ENCODE measurements at places on chromosomes 7 and 10. TPM values are rescaled to one million over a fixed set of nuclear protein-coding genes. Genes with fewer than 3 reads are reported as not detected.

ANXA8 gene
- not detected for total RNA-seq

PAX2 gene
- total RNA-seq: not detected

NPC1L1 gene
- 0.04 TPM for total RNA-seq

PNLIPRP3 gene
- total RNA-seq: not detected

- H3K27me3 ChIP-seq: peaks cover 6% of the 10 kb centered on the region
- H3K4me1 ChIP-seq: peaks cover 7% of the 10 kb centered on the region
- no peak overlapping the region for H3K4me3 ChIP-seq
- no peak for DNase-seq
- no peaks in the 10 kb centered on the region for H3K36me3 ChIP-seq
Observed at GRCh38 chr10:66931340-66931948, 5.6 kb downstream of the LRRTM3 start.

DNA sequence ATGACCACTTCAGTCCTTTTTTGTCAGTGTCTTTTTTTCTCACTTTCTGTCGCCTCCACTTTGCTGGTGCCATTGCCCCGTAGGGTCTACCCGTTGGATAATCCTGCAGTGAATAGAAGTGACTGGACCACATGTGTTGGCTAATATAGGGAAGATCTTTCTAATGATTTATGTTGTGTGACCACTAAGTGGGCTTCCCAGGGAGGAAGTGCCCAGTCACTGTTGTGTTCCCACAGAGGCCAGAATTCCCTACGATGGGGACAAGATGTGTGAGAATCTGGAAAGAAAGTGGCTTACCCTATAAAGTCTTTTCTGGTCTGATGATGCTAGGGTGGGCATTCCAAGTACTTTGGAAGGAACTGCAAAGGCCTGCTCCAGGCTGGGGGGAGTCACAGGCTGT, 28.4 kb upstream of the SMC3 start:
- no peak overlapping the region for H3K27ac ChIP-seq
- no peak for DNase-seq
- H3K36me3 ChIP-seq: no peaks in the 10 kb centered on the region
- H3K27me3 ChIP-seq: no peaks in the 10 kb centered on the region

GRCh38 chr7:12287901-12288300, 76.8 kb downstream of the TMEM106B start:
- no peak for DNase-seq
- no peak overlapping the region for H3K27ac ChIP-seq
- no peaks in the 10 kb centered on the region for H3K4me1 ChIP-seq
- H3K36me3 ChIP-seq: no peaks in the 10 kb centered on the region

DNA sequence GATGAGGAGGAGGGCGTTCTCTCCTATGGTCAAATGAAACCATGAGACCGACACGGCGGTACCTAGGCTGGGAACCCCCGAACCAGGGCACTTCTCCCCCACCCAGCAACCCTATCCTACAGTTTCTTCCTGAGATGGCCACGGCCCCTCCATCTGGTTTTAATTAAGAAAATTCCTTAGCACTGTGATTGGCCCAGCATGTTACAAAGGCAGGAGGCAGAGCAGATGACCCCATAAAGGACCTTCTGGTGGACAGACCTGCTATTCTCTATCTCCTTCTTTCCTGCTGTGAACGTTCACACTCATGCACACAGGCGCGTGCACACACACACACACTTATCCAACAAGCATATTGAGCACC, 129.4 kb downstream of the RGS10 start:
- peak overlapping the region; percentile 52 for H3K27ac ChIP-seq
- no peak for DNase-seq
- no peak overlapping the region for H3K4me3 ChIP-seq
- no peaks in the 10 kb centered on the region for H3K36me3 ChIP-seq

- H3K27ac ChIP-seq: peak within 1 kb of the TSS; percentile 60
- peak within 1 kb of the TSS; percentile 75 for H3K4me3 ChIP-seq
Observed at GRCh38 chr10:44385026-44385695, at the start of gene CXCL12. Gene CXCL12, minus strand, starts transcription at chr10:44385097. Its CDS starts 92 bp downstream, at chr10:44385005.

DNA sequence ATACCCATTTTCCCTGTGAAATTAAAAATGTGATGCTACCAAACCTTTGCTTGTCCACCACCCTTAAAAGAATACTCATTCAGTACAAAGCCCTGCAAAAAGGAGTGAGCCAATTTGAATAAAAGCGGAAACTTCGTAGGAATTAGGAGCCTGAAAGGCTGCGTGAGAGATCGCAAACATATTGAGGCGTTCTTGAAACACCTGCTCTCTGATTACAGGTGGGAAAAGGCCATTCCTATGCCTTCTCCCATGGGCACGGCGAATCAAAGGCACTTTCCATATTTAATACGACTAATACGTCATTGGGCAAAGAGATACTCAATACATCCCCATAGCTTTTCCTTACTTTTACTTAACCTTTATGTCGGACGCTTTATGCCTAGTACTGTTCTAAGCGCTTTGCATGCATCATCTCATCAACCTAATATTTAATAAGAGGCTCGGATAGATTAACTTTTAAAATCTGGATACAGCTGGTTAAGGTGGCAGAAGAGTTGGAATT, 30.9 kb upstream of the KMT2E start:
- no peaks in the 10 kb centered on the region for H3K27me3 ChIP-seq
- peak overlapping the region; percentile 68 for H3K4me3 ChIP-seq
- no peak for DNase-seq
- H3K27ac ChIP-seq: no peak overlapping the region
- no peaks in the 10 kb centered on the region for H3K36me3 ChIP-seq

- DNase-seq: no peak
- H3K36me3 ChIP-seq: no peaks in the 10 kb centered on the region
- no peaks in the 10 kb centered on the region for H3K4me1 ChIP-seq
- H3K27me3 ChIP-seq: no peaks in the 10 kb centered on the region
- H3K27ac ChIP-seq: no peak overlapping the region
- H3K4me3 ChIP-seq: no peak overlapping the region
Observed at GRCh38 chr10:14773551-14774213, 1.0 kb downstream of the FAM107B start.

DNA sequence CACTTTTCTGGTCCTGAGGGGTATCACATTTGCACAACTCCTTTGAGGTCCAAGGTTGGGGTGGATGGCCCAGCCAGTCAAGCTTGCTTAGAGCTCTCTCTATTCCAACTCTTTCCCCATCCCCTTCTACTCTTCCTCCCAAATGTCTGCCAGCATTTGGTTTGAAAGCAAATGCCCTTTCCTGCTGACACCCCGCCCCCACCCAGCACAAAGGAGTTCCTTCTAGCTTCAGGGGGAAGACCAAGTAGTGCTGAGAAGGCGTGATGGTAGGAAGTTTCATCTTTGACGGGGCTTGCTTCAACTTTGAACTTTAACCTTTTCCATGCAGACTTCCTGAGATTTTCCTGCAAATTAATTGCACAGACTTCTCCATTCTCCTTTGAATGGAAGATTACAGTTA, 137.5 kb upstream of the TCF7L2 start:
- H3K27me3 ChIP-seq: no peaks in the 10 kb centered on the region
- no peaks in the 10 kb centered on the region for H3K4me1 ChIP-seq
- no peak overlapping the region for H3K27ac ChIP-seq
- no peaks in the 10 kb centered on the region for H3K36me3 ChIP-seq
- H3K4me3 ChIP-seq: no peak overlapping the region
- no peak for DNase-seq

- DNase-seq: no peak
- no peak overlapping the region for H3K4me3 ChIP-seq
- no peaks in the 10 kb centered on the region for H3K36me3 ChIP-seq
- no peaks in the 10 kb centered on the region for H3K27me3 ChIP-seq
Observed at GRCh38 chr10:92826504-92826903, 21.8 kb upstream of the EXOC6 start.

- no peak for DNase-seq
- no peak overlapping the region for H3K27ac ChIP-seq
- H3K4me3 ChIP-seq: no peak overlapping the region
- H3K36me3 ChIP-seq: no peaks in the 10 kb centered on the region
- no peaks in the 10 kb centered on the region for H3K4me1 ChIP-seq
- H3K27me3 ChIP-seq: no peaks in the 10 kb centered on the region
Observed at GRCh38 chr10:21080261-21080660, 183.2 kb upstream of the NEBL start.

GRCh38 chr7:99248391-99249095, 24.1 kb upstream of the MYH16 start:
- DNase-seq: no peak
- no peaks in the 10 kb centered on the region for H3K27me3 ChIP-seq
- H3K4me3 ChIP-seq: no peak overlapping the region
- no peak overlapping the region for H3K27ac ChIP-seq
- H3K4me1 ChIP-seq: no peaks in the 10 kb centered on the region

DNA sequence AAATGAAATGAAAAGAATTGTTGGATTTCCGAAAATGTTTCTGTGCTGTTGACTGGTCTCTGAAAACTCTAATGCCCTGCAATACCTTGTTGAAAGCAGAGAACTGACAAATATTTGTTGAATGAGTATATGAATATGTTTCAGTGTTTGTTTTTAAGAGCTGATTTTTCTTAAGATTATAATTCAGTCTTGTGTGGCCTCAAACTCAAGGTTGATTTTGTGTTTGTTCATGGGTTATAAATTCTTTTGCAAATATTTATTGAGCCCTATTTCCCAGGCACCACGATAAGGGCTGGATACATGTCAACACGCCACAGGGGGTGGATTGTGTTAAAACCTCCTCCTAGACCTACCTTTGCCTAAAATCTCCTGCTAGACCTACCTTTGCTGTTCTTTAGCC, 203.9 kb upstream of the PLPP4 start:
- DNase-seq: no peak
- H3K36me3 ChIP-seq: no peaks in the 10 kb centered on the region
- no peaks in the 10 kb centered on the region for H3K27me3 ChIP-seq
- H3K4me3 ChIP-seq: no peak overlapping the region
- H3K4me1 ChIP-seq: no peaks in the 10 kb centered on the region

- peaks cover 17% of the 10 kb centered on the region for H3K4me1 ChIP-seq
- H3K36me3 ChIP-seq: no peaks in the 10 kb centered on the region
- H3K4me3 ChIP-seq: no peak overlapping the region
Observed at GRCh38 chr7:55326081-55326835, 38.9 kb upstream of the LANCL2 start.

DNA sequence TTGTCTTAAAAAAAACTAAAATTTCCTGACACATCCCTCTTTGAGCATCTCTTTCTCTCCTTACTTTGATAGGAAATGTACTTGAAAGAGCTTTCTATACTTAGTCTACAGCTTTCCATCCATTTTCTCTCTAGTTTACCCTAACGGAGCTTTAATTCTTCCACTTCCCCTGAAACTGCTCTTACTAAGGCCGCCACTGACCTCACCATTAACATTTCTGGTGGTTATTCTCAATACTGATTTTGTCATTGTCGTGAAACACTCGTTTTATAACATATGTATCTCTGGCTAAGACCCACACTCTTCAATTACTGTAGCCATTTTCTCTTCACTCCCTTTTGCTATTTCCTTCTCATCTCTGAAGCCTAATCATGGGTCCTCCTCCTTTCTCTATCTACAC, 262.0 kb upstream of the FERD3L start:
- no peak for DNase-seq
- H3K27ac ChIP-seq: no peak overlapping the region
- no peaks in the 10 kb centered on the region for H3K4me1 ChIP-seq
- no peaks in the 10 kb centered on the region for H3K27me3 ChIP-seq

- H3K27me3 ChIP-seq: no peaks in the 10 kb centered on the region
- H3K27ac ChIP-seq: no peak overlapping the region
- H3K4me3 ChIP-seq: no peak overlapping the region
- H3K36me3 ChIP-seq: no peaks in the 10 kb centered on the region
- DNase-seq: no peak
Observed at GRCh38 chr7:12031186-12031585, 179.9 kb upstream of the TMEM106B start.

DNA sequence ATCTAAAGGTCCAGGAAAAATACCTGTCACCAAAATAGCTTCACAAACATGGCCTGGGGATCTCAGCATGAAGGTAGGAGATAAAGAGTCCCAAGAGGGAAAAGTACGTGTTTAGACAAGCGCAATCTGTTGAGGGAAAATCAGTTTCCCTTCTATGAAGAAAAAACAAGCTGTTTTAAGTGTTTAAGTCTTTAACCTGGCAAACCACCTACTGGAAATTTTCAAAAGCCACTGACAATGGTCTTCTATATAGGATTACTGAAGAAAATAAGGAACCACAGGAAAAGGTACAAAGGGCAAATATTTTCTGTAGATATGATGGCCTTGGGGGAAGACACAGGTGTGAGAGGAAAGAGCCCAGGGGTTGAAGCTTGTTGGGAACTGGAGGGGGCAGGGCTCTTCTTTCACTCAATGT, 21.2 kb downstream of the ALDH18A1 start:
- H3K27me3 ChIP-seq: no peaks in the 10 kb centered on the region
- DNase-seq: no peak
- no peak overlapping the region for H3K27ac ChIP-seq
- no peak overlapping the region for H3K4me3 ChIP-seq
- H3K4me1 ChIP-seq: no peaks in the 10 kb centered on the region
- H3K36me3 ChIP-seq: no peaks in the 10 kb centered on the region

Measured in gastrocnemius medialis (tissue), 4 donors.